ENCODE measurements at places on chromosomes 5 and 9. TPM values are rescaled to one million over a fixed set of nuclear protein-coding genes. Genes with fewer than 3 reads are reported as not detected.

The ADAMTS16 gene
- total RNA-seq, result not detected

The PCDHB12 gene
- total RNA-seq, result 1.5 TPM

The PCDHB8 gene
- total RNA-seq, result 0.09 TPM

The FAM221B gene
- total RNA-seq, result not detected

The GDF9 gene
- total RNA-seq, result not detected

The UTP15 gene
- 12.8 TPM for total RNA-seq

GRCh38 chr5:159041444-159042198 lies 58.1 kb downstream of the EBF1 start:
- H3K4me3 ChIP-seq, result no peak overlapping the region
- no peaks in the 10 kb centered on the region for H3K27me3 ChIP-seq
- H3K36me3 ChIP-seq, result no peaks in the 10 kb centered on the region
- no peak overlapping the region for H3K27ac ChIP-seq
- H3K4me1 ChIP-seq, result no peaks in the 10 kb centered on the region

- H3K4me3 ChIP-seq, result no peak overlapping the region
- DNase-seq, result no peak
- no peaks in the 10 kb centered on the region for H3K27me3 ChIP-seq
- H3K36me3 ChIP-seq, result no peaks in the 10 kb centered on the region
- peak overlapping the region; percentile 66 for H3K27ac ChIP-seq
- peaks cover 14% of the 10 kb centered on the region for H3K4me1 ChIP-seq
These were observed 29.0 kb downstream of the MTMR12 start for GRCh38 chr5:32283539-32284377.

DNA sequence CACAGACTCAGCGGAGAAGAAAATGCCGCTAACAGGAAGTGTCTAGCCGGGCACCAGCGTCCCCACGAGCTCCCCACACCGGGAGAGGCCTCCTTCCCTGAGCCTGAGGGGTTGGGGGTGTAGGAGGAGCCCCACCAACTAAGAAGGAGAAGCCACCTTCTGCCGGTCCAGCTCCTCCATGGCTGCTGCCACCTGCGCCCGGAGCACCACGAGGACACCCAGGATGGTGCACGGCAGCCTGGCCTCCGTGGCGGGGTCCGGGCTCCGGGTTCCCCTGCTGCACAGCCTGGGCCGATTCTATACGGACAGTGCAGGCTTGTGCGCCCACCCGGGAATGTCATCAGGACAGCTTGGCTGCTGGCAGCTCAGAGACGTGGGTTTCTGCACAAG lies 297 bp downstream of the LCN8 start:
- no peaks in the 10 kb centered on the region for H3K27me3 ChIP-seq
- H3K36me3 ChIP-seq, result no peaks in the 10 kb centered on the region
- no peak overlapping the region for H3K27ac ChIP-seq
- no peak for DNase-seq
- no peaks in the 10 kb centered on the region for H3K4me1 ChIP-seq

- peaks cover 18% of the 10 kb centered on the region for H3K4me1 ChIP-seq
- no peaks in the 10 kb centered on the region for H3K36me3 ChIP-seq
- H3K27ac ChIP-seq, result no peak overlapping the region
- no peak for DNase-seq
- no peak overlapping the region for H3K4me3 ChIP-seq
- no peaks in the 10 kb centered on the region for H3K27me3 ChIP-seq
These were observed 2.2 kb downstream of the FAM219A start for GRCh38 chr9:34456151-34456550.

- H3K27me3 ChIP-seq, result no peaks in the 10 kb centered on the region
- no peaks in the 10 kb centered on the region for H3K36me3 ChIP-seq
- no peaks in the 10 kb centered on the region for H3K4me1 ChIP-seq
- no peak overlapping the region for H3K4me3 ChIP-seq
These were observed 81.7 kb downstream of the PDE8B start for GRCh38 chr5:77292026-77292757.

GRCh38 chr5:38541174-38541725 lies 15.2 kb downstream of the LIFR start:
- H3K27ac ChIP-seq, result no peak overlapping the region
- peaks cover 5% of the 10 kb centered on the region for H3K4me1 ChIP-seq

- no peak for DNase-seq
- no peak overlapping the region for H3K27ac ChIP-seq
- H3K36me3 ChIP-seq, result no peaks in the 10 kb centered on the region
- H3K4me3 ChIP-seq, result no peak overlapping the region
- no peaks in the 10 kb centered on the region for H3K4me1 ChIP-seq
These were observed 10.0 kb upstream of the SEPTIN8 start for GRCh38 chr5:132787076-132787475.

All from esophagus squamous epithelium (tissue), 5 donors.